Stimulated activated CD8-positive, alpha-beta memory T cell treated with anti-CD3 and anti-CD28 coated beads, Interleukin-7, amount 100 ng/mL, for 1 hour (primary cell): ENCODE measurements at places on chromosomes 3 and 15.

- no peak for DNase-seq
Observed at GRCh38 chr3:33420966-33421365, 19.2 kb downstream of the UBP1 start.

DNA sequence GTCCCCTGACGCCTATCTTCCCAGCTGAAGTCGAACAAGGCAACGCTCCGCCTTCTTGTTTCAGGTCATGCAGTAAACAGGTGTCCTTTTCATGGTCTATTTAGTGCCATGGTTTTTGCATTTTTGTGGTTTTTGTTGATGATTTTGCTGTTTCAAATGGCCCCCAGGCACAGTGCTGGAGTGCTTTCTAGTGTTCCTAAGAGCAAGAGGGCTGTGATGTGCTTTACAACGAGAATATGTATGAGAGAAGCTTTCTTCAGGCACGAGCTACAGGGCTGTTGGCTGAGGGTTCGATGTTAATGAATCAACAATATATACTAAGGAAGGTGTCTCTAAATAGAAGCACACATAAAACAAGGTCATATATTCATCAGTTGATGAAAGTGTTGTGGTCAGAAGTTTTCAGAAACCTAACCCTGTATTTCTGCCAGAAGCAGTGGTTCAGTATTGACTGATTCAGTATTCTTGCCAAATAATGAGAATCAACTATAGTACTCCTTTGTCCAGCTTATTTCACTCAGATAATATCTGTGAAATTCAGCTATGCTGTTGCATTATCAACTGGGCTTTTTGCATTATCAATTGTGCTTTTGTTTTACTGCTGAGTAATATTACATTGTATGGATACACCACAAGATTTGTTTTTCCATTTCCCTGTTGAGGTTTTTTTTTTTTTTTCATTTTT, 18.5 kb downstream of the LIMD1 start:
- no peak for DNase-seq

- DNase-seq = no peak
Observed at GRCh38 chr3:44772099-44772442, 10.5 kb downstream of the KIF15 start.

DNA sequence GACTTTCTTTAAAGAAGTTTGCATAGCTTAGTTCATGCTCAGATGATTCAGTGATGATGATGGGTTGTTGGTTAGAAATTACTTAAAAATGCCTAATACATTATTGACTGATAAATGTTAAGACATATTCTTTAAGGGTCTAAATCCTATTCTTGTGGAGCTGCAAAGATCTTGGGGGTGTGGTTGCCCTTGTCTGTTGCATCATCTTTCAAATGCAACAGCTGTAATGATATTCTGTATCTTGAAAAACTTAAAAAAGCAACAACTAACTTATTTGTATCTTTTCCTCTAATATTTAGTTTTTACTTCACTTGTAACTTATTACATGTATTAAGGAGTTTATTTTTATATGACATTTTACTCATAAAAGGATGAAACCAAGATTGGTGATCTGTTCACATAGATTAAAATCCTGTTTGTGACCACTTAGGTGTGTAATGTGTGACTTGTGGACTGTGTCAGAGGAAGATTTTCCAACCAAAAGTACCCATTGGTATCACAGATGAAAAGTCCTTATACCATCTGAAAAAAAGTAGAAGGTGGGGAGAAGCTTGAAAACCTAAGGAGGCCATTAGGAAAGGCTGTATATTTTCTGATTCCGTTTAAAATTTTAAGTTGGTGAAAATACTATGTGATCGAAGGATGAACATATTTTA, 142.8 kb downstream of the IGF1R start:
- no peak for DNase-seq

GRCh38 chr3:42027571-42027970, 63.6 kb upstream of the TRAK1 start:
- no peak for DNase-seq
